ENCODE measurements at places on chromosomes 12 and 14.

DNA sequence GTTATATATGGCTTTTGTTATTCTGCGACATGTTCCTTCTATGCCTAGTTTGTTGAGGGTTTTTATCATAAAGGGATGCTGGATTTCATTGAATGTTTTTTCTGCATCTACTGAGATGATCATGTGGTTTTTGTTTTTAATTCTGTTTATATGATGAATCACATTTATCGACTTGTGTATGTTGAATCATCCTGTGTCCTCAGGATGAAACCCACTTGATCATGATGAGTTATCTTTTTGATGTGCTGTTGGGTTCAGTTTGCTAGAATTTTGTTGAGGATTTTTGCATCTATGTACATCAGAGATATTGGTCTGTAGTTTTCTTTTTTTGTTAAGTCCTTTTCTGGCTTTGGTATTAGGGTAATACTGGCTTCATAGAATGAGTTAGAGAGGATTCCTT lies 291.2 kb downstream of the AKAP6 start:
- no peak for DNase-seq

- DNase-seq, result no peak
Measured at GRCh38 chr14:21711360-21711961, 37.8 kb upstream of the OR4E1 start.

DNA sequence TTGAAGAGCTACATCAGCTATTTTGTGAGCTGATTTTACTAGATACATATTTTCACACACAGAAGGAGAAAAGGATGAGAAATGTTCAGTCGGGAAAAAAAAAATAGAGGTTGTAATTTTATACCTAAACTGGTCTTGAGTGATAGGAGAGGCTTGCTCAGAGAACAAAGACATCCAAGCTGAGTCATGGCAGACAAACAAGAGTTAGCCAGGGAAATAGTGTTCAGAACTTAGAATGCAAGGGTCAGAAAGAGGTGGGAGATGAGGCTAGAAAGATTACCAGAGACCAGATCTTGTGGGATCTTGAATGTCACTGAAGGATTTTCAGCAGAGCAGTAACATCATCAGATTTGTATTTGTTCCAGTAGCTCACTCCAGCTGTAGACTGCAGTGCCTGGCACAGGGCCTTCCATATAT lies 121.9 kb upstream of the ATF1 start:
- no peak for DNase-seq

DNA sequence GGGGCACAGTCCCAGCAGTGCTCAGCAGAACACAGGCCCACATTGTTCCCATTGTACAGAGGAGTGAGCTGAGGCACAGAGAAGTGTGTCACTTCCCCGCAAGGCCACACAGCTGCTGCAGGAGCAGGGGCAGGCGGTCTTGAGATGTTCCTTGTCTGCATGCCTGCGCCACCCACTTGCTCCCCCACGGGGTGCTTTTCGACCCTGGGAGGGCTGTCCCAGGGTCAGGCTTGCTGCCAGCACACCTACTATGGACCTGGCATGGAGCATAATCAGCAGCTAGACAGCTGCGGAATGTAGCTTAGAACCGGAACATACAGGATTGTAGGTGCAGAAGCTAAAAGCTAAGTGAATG lies 7.8 kb upstream of the EP400 start:
- DNase-seq, result no peak

- DNase-seq, result no peak
Measured at GRCh38 chr12:58541300-58541690, 379.0 kb downstream of the LRIG3 start.

DNA sequence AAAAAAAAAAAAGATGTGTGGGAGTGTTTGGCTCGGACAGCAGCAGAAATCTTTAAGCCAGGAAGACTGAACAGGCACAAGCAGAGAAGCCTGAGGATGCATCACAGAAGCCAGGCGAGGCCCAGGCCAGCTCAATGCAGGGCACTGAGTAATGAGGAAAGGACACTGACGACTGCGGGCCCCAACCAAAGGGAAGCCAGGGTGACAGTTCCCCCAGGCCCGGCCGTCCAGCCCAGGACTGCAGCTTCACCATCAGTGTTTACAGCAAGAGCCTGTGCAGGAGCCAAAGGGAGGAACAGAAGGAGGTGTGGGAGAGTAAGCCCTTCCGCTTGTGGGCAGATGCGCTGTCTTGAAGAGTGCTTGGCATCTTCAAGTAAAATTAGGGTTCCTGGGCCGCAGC lies 205.3 kb upstream of the SFSWAP start:
- DNase-seq, result no peak

- DNase-seq, result no peak
Measured at GRCh38 chr14:37203423-37203822, 5.7 kb downstream of the MIPOL1 start.

GRCh38 chr12:41467591-41468325 lies 279.6 kb downstream of the PDZRN4 start:
- DNase-seq, result no peak

DNA sequence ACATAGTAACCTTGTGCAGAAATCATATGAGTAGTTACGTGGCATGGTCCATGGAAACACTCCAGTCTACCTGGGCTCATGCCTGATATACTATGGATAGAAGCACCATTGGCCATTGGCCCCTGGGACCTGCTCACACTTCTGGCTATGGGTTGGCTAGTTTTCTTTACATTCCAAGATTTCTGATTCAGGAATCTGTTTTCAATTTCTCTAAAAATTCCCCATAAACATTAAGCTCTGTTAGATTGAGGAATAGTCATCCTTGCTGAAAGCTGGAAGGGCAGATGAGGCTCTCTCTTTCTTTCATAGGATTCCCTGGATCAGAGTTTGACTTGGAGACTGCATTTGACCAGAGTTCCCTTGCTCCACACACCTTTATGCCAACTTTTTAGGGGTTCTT lies 37.3 kb upstream of the RAP1B start:
- DNase-seq, result no peak

DNA sequence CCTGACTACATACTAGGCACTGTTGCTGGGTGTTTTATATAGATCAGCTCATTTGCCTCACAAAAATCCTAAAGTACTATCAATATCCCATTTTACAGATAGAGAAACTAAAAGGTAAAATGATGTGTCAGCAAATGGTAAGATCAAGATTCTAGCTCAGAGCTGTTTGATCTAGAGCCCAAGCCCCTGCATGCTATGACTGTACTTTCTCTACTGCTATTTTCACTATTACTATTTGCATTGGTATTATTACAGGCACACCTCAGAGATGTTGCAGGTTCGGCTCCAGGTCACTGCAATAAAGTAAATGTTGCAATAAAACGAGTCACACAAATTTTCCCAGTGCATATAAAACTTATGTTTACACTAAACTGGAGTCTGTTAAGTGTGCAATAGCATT lies 10.9 kb downstream of the ISCU start:
- no peak for DNase-seq

- no peak for DNase-seq
Measured at GRCh38 chr12:122921917-122922316, 26.0 kb upstream of the VPS37B start.

DNA sequence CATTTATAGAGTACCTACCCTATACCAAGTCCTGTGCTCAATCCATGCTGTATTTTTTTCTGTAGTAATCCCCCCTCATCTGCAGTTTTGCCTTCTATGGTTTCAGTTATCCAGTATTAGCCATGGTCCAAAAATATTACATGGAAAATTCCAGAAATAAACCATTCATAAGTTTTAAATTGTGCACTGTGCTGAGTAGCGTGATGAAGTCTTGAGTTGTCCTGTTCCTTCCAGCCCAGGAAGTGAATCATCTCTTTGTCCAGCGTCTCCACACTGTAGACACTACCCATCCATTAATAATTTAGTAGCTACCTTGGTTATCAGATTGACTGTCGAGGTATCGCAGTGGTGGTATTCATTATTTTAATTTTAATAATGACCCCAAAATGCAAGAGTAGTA lies 54.2 kb downstream of the SUDS3 start:
- no peak for DNase-seq

- DNase-seq, result peak; percentile 68
Measured at GRCh38 chr14:105059035-105059924, 6.0 kb downstream of the GPR132 start.

GRCh38 chr12:42104784-42105183 lies 39.9 kb downstream of the GXYLT1 start:
- no peak for DNase-seq

DNA sequence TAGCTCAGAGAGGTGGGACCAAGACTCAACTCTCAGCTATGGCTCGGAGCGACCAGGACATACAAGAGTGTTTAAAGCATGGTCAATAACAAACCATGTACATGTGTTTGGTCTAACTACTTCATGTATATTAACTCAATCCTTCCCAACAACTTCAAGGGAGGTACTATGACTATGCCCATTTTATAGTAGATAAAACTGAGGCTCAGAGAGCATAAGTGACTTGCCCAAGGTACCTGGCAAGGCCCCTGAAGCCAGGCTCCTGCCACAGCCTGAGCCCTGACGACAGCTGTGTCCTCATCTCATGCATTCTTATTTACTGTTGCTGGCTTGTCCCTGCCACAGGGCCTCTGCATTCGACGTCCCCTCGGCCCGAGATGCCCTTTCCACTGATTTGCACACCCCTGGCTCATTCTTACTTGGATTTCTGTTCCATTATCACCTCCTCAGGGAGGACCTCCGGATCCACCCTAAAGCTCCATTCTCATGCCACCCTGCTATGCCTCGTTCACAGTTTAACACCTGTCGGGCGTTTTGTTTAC lies 2.6 kb downstream of the TESC start:
- no peak for DNase-seq

DNA sequence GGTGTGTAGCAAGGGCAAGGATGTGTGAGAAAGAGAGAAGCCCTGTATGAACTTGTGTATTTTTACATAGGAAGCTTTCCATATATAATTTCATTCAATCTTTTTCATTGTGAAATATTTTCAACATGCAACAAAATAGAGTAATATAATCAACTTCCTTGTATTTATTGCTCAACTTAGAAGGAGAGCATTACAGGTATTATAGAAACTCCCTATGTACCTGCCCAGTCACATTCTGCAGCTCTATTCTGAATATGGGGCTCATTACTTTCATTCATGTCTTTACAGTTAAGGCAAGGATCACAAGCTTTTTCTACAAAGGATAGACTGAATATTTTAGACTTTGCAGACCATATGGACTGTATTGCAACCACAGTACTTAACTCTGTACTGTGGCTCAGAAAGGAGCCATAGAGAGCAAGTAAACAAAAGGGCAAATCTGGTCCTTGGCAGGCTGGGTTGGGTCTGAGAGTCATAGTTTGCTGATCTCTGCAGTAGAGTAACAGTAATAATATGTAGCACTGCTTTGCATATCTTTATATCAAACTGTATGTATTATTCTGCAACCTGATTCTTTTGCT lies 11.3 kb downstream of the NR1H4 start:
- no peak for DNase-seq

- DNase-seq, result no peak
Measured at GRCh38 chr14:38257507-38257906, 1.6 kb upstream of the CLEC14A start.

- no peak for DNase-seq
Measured at GRCh38 chr12:130156652-130157275, 5.5 kb upstream of the FZD10 start.

GRCh38 chr12:24960222-24960855 lies 11.4 kb upstream of the BCAT1 start:
- peak; percentile 33 for DNase-seq

GRCh38 chr12:30880061-30880460 lies 46.5 kb upstream of the TSPAN11 start:
- no peak for DNase-seq

GRCh38 chr14:95503365-95504134 lies 12.9 kb downstream of the SYNE3 start:
- no peak for DNase-seq

- DNase-seq, result peak; percentile 87
Measured at GRCh38 chr14:91315844-91316267, 71.4 kb upstream of the GPR68 start.

- peak; percentile 75 for DNase-seq
Measured at GRCh38 chr12:123427036-123427769, 9.3 kb downstream of the RILPL2 start.

DNA sequence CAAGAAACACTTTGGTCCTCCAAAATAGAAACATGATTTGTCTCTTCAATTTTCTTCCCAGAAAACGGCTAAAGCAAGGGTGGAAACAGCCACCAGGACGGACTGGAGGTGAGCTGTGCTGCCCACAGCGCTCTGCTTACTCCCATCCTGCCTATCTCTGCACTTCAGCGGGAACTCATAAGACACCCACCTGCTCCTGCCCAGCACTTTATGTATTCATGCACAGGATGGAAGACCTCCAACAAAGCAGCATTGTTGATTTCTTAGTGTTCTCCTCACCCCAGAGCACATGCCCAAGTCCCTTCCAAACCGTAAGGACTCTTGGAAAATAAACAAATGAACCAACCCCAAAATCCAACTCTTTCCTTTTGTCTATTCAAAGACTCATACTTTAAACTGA lies 277.2 kb downstream of the MED13L start:
- no peak for DNase-seq

GRCh38 chr12:33330940-33331339 lies 108.7 kb downstream of the SYT10 start:
- no peak for DNase-seq

GRCh38 chr12:93749515-93749914 lies 72.3 kb downstream of the CRADD start:
- no peak for DNase-seq

DNA sequence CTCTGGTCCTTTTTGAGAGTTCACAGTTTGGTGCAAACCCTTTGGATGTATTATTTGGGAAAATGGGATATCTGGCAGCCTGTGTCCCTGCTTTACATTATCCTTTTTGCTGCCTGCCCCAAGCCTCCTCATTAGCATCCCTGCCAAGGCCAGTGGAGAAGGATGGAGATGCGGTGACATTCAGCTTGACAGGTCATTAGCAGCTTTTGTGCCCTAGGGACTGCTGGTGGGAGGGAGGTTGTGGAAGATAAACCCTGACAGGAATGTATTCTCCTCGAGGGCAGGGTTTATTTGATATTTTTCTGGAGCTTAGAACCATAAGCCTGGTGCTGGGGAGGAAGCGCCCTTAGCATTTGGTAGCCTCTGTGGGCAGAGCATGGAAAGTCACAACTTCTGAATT lies 49.3 kb downstream of the PTPN11 start:
- DNase-seq, result no peak

- no peak for DNase-seq
Measured at GRCh38 chr14:103508521-103509329, 13.9 kb downstream of the CKB start.

GRCh38 chr12:44224399-44225148 lies 388.7 kb downstream of the TMEM117 start:
- no peak for DNase-seq

GRCh38 chr14:24607081-24607480 lies 2.4 kb downstream of the GZMH start:
- DNase-seq, result no peak

GRCh38 chr14:102982852-102983470 lies 60.5 kb downstream of the AMN start:
- no peak for DNase-seq

DNA sequence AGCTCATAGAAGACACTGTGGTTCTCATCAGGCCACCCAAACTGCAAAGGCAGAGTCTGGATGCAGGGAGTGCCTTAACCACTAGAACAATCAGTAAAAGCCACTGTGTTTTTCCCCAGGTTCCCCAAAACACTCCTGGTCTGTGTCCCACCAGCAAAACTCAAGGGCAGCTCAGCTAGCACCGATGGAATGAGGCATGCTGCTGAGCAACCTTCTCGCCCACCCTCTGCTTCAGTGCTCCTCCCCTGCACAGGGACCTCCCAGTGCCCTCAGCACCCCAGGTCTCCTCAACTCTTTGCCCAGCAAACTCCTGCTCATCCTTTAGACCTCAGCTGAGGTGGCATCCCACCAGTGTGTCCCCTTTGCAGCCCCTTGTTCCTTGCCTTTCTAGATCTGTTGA lies 4.0 kb downstream of the KRT77 start:
- DNase-seq, result no peak

GRCh38 chr12:131147293-131147692 lies 193.6 kb downstream of the ADGRD1 start:
- DNase-seq, result no peak

Measured in CD4-positive, alpha-beta T cell treated with Interferon alpha-2 for 1 hour (primary cell).